ENCODE measurements at places on chromosomes 5 and 9.
A peak's percentile ranks its signal among the peaks of the same experiment; 100 is the strongest.

GRCh38 chr9:27870404-27870803, 297.1 kb upstream of the C9orf72 start:
- no peak for DNase-seq

GRCh38 chr9:130766927-130767307, 68.1 kb upstream of the ABL1 start:
- no peak for DNase-seq

DNA sequence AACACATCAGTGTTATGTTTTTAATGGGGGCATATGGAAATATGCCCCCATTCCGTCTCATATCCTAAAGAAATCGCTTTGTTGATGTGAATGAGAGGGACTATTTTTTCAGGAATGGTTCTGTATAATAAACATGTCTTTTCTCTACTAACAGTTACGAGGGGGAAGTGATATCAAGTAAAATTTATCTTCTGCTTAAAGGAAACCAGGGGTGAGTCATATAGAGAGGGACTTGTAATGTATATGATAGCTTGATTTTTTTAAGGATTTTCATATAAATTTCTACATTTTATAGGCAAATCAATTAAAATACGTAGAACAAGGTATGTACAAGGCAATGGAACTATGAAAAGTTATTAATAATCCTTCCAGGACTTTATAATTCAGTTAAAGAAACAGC, 207.1 kb downstream of the SEMA5A start:
- DNase-seq: no peak

GRCh38 chr5:145378226-145378625, 456.9 kb downstream of the PRELID2 start:
- no peak for DNase-seq

DNA sequence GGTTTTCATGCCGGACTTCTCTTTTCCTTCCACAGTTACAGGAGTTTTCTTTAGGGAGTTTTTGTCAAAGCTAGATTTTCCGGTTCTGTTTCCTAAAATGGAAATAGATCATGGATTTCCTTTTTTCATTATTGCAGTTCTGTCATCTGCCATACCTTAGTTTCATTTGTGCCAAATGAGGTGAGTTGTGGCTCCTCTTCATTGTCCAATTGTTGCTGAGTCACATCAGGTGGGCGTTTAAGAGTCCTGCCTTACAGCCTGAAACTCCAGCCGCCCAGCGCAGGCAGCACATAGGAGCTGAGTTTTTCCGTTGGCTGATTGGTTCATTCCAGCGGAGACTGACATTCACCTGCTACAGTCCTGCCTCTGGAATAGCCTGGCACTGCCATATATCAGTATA, 14.1 kb downstream of the SLC25A25 start:
- peak; percentile 65 for DNase-seq

DNA sequence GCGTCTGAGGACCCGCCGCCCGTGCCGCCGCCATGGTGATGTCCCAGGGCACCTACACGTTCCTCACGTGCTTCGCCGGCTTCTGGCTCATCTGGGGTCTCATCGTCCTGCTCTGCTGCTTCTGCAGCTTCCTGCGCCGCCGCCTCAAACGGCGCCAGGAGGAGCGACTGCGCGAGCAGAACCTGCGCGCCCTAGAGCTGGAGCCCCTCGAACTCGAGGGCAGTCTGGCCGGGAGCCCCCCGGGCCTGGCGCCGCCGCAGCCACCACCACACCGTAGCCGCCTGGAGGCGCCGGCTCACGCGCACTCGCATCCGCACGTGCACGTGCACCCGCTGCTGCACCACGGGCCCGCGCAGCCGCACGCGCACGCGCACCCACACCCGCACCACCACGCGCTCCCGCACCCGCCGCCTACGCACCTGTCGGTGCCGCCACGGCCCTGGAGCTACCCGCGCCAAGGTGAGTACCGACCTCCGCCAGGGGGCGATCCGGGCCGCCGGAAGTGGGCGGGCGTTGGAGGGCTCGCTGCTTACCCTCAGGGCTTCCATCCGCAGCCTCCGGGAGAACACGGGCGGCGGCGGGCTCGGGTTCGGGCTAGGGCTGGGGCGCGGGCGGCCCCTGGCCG, 8.5 kb downstream of the PRR7 start:
- DNase-seq: peak; percentile 82

GRCh38 chr9:90945336-90945735, 143.7 kb downstream of the SYK start:
- DNase-seq: no peak

- DNase-seq: no peak
Observed at GRCh38 chr5:94267350-94267899, 351.0 kb downstream of the KIAA0825 start.

DNA sequence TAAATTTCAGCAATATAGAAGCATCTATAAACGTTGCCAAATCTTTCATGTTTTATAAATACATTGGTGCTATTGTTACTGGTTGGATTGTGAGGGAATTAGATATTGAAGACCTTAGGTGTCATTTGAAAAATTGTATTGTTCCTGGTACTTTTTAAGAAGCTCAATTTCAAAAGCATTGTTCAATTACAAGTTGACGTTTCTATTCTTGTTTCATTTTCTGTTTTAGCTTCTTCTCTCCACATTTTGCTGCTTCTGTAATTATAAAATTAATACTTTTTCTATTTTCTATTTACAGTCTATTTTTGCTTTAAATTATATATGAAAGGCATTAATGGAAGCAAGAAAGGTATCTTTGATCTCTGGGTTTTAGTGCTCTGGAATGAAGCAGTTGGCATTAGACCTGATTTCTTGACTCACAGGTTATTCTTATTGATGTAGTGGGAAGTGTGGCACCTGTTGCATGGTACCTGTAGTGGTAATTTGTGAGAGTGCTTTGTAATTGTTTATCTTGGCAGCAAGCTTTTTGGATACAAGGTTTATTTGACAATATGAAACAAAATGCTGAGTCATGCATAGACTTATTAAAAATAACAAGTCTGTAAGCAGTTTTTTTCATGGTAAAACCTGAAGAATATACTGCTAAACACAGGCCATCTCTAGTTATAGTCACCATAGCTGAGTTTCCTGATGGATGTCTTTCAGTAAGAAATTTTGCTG, 13.2 kb downstream of the MACIR start:
- DNase-seq: peak; percentile 72

DNA sequence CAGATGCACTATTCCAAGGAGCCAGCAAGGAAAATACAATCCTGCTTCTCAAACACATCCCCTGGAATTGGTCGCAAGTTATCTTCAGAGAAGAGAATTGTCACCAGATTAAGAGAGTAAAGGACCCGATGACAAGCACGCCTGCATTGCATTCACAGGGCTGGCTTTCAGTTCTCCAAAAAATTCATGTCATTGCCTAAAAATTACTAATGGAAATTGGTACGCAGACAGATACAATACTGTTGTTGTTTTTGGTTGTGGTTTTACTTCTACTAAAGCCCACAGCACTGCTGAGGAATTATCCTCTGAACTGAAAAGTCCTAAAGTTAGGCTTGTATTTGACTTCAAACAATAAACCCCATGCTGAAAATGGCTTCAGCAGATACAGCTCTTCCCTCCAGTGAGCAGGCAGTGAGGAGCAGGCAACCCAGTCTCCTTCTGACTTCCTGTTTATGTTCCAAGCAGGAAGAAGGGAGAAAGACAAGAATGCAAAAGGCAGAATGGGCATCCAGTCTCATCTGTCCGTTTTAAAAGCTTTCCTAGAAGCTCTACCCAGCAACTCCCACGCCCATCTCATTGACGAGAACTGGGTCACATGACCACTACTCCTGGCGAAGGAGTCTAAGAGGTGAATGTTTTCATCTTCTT, 80.6 kb upstream of the ZNF366 start:
- no peak for DNase-seq

DNA sequence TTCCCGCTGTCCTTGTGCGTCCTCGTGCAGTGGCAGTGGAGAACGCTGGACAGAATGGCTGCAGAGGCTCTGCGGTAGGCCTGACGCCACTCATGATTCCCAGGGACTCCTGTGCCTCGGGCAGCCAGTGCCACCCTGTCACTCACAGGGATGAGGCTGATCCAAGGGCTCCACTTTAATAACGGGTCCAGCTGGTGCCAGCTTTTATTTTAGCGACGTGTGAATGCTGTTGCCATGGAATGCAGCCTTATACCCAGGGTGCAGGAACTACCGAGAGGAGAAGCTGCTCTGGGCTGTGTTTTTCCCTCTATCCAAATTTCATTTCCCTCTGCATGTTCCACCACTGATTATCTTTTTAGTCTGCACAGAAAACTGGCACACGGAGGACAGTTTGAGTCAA, 15.8 kb upstream of the NTNG2 start:
- no peak for DNase-seq

DNA sequence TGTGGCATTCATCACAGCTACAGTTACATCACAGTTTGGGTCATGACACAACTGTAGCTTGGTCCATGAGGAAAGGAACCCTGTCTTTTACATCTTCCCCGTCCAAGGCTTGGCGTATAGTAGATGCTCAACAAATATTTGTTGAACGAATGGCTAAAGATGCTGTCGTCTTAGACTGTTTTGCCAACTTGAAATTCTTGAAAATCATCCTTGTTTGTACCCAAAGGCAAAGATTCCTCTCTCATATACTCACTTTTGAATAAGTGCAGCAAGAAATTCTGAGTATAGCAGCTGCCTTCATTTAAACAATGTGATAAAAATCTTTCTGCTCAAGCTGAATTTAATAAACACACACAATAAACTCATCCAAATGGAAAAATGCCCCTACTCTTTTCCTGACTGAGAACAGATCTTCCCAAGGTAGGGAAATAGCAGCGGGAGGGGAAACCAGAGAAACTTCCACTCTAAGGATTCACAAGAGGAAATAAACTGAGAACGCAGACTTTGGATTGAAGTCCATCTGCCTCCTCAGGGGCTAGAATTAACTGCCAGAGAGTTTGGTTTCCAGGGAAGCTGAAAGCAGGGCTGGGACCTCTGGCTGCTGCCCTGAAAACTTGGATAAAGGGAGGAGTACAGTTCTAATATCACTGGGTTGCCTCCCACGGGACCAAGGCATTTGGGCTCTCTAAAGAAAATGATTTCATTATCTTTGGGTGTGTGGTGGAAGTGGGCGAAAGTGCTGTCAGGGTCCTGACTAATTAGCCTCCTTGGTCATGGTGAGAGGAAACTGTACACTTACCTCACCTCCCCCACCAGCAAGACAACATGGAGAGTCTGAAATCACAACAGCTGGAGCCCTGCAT, 99.1 kb downstream of the DPYSL3 start:
- DNase-seq: no peak

DNA sequence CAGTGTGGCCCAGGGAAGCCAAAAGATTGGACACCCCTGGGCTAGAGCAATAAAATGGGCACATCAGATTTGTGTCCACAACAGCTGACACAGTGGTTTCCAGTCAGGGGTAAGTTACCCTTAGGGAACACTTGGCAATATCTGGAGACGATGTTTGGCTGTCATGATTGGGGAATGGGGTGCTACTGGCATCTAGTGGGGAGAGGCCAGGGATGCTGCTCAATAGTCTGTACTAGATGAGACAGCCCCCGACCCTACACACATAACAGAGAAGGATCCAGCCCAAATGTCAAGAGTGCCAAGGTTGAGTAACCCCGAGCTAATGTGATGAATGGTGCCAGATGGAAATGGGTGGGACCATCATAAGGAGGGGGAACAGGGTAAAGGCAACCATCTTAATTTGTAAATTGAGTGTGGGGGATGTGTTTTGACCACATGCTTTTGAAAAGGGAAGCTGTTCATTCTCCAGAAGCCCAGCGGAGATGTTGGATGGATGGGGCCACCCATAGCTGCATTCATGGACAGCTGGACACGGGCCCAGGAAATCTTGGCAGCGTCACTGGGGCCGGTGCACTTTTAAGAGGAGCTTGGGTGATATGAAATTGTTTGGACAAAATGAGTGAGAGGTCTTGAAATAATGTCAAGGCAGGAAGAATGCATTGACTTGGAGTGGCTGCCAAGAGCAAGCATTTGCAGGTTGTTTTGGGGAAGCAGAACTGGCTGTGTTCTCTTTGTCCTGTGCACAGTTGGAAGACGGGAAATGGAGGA, 33.4 kb downstream of the SYK start:
- DNase-seq: no peak

GRCh38 chr5:134090522-134090921, 24.0 kb upstream of the TCF7 start:
- DNase-seq: no peak

GRCh38 chr5:14726066-14726838, 61.7 kb downstream of the OTULIN start:
- DNase-seq: no peak

- no peak for DNase-seq
Observed at GRCh38 chr5:122882831-122883230, 37.4 kb downstream of the SNX24 start.

- DNase-seq: no peak
Observed at GRCh38 chr5:154595662-154596061, 117.6 kb upstream of the HAND1 start.

GRCh38 chr5:36135988-36136387, 15.7 kb downstream of the LMBRD2 start:
- no peak for DNase-seq

DNA sequence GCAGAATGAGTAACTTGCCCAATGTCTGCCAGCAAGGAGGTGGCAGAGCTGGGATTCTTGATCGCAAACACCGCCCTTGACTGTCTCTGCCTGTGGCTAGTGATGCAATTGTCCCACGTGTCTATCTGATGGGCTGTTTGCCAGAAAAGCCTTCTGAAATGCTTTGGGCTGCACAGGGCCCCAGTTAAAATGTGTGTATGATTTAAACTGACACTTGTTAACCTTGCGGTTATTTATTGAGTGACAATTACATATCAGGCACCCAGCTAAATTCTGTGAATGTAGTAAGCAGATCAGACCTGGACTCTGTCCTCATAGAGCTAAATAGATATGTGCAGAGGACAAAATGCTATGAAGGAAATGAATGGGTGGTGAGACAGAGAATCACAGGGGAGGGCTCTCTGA, 11.6 kb upstream of the IL12B start:
- peak; percentile 94 for DNase-seq

- no peak for DNase-seq
Observed at GRCh38 chr9:127397646-127398274, 791 bp downstream of the SLC2A8 start.

GRCh38 chr9:112285056-112285455, 48.4 kb downstream of the PTBP3 start:
- DNase-seq: no peak

DNA sequence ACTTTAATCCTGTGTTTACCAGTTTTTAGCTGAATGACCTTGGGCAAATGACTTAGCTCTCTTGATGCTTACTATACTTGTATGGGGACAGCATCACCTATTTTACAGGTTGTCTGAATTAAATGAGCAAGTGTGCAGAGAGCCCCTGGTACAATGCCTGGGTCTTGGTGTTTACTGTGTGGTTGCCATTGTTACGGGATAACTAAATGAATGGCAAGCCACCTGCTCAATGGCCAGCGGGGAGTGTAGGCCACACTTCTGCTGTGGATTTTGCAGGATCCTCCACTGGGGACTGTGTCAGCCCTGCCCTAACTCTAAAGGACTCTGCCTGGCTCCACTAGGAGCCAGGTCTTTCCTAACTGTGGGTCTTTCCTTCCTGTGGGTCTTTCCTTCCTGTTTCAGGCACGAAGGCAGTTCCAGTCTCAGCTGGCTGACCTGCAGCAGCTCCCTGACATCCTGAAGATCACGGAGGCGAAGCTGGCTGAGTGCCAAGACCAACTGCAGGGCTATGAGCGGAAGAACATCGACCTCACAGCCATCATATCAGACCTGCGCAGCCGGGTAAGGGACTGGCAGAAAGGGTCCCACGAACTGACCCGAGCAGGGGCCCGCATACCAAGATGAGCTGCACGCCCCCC, 10.3 kb upstream of the GLE1 start:
- no peak for DNase-seq

GRCh38 chr9:74025402-74025925, 471.7 kb upstream of the RORB start:
- no peak for DNase-seq

GRCh38 chr9:78563269-78563668, 266.3 kb downstream of the PSAT1 start:
- no peak for DNase-seq

GRCh38 chr9:114560956-114561355, 26.6 kb upstream of the ATP6V1G1 start:
- no peak for DNase-seq
